NCI-H1105 treated with DMSO at 0.1 percent for 48 hours (cell line): ENCODE measurements at places on chromosomes 11 and 22.

- no peak for DNase-seq
Measured at GRCh38 chr11:65320386-65321075, 5.9 kb downstream of the CDC42EP2 start.

DNA sequence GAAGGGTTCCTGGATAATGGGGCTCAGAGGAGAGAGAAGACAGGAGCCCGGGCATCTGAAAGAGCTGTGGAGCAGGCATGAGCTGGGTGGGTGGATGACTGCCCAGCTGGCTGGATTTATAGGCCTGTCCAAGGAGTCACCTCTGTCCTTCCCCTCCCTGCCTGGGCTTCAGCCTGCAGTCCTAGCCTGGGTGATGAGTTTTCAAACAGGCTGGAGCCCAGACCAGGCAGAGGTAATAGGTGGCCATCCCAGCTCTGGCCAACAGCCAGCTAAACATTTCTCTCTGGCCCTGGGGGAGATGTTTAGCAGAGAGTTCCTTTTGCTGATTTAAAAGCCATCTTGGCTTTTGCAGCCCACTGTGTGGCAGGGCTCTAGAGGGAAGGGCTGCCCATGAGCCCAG is 5.4 kb downstream of the C11orf96 start:
- no peak for DNase-seq

GRCh38 chr11:1770061-1770460 is 6.3 kb upstream of the CTSD start:
- no peak for DNase-seq

DNA sequence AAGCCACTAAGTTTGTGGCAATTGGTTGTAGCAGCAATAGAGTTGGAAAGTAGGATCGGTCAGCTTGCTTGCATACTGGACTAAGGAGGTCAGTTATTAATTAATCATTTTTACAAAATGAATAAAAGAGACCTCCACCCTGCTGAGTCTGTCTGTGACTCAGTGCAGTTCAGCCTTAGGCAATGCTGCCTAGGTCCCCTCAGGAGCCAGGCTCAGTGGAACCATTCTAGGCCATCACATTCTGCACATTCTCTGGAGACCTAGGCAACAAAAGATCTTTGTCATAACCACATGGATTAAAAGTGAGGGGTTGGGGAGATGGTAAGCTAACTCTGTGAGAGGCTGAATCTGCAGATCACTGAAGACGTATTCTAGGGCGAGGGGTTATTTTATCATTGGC is 178.7 kb upstream of the CADM1 start:
- no peak for DNase-seq

DNA sequence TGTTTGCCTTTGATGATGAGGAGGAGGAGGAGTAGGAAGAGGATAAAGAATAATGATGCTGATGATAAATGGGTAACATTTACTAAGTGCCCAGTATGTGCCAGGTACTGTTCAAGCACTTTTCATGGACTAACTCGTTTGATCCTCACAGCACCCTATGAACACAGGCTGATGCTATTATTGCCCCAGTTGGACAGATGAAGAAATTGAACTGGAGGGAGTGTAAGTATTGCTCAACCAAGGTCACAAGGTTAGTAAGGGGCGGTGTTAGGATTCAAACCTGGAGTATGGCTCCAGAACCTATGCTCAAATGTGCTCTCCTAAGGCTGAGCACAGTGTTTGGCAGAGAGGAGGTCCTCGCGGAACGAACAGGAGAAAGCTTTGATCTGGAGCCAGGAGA is 78.6 kb downstream of the SYN3 start:
- DNase-seq = no peak

DNA sequence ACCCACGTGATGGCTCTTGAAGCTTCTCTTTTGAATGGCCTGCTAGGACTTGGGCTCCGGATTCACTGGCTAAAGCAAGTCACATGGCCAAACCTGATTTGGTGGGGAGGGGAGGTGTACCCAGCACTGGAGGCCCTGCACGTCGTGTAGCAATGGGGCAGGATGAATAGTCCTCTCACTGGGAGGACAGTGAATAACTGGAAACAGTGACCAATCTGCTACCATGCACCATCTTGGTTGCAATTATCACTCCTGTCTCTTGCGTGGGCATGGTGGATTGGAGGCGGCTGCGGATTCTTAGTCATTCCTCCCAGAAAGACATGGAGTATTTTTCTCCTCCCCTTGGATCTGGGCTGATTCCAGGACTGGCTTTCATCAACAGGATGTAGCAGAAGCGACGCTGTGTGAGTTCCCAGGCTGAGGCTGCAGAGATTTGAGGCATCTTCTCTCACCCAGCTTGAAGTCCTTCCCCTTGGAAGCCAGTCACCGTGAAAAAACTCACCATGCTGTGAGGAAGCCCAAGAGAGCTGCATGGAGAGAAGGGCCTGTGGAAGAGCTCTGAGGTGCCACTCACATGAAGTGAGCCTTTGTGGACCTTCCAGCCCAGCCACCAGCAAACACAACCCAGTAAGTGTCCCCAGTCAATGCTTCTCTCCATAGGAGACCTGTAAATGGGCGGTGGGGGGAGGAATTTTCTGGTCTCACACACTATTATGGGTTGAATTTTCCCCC is 70.4 kb downstream of the IGLL1 start:
- no peak for DNase-seq

- no peak for DNase-seq
Measured at GRCh38 chr22:41752011-41752970, 48.2 kb upstream of the CCDC134 start.

- no peak for DNase-seq
Measured at GRCh38 chr11:126546191-126546590, 190.7 kb downstream of the ST3GAL4 start.

DNA sequence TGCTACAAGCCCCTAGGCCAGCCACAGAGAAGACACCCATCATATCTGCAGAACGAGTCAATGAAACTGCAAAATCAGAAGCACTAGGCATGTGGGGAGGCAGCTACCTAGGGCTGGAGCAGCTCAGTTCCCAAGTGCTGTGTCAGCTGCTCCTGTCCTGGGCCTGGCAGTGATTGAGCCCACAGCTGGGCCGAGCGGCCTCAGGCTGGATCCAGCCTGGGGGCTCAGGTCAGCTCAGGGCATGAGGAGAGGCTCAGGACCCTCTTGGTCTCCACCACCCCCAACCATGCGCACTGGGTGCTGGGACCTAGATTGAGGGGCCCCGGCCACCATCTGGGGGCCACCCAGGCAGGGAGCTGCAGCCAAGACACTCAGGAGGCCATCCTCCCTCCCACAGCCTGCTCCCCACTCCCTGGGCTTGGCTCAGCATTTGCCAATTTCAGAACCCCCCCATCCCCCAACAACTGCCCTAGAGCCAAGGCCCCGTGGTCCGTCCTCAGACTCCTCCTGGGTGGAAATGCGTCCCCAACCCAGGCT is 2.4 kb upstream of the TNNT3 start:
- no peak for DNase-seq
